ENCODE measurements at places on chromosomes 5 and 9.

GRCh38 chr5:110561510-110561909 lies 165.0 kb downstream of the TMEM232 start:
- DNase-seq = no peak

GRCh38 chr5:92421942-92422341 lies 1038.8 kb upstream of the ARRDC3 start:
- DNase-seq = no peak

DNA sequence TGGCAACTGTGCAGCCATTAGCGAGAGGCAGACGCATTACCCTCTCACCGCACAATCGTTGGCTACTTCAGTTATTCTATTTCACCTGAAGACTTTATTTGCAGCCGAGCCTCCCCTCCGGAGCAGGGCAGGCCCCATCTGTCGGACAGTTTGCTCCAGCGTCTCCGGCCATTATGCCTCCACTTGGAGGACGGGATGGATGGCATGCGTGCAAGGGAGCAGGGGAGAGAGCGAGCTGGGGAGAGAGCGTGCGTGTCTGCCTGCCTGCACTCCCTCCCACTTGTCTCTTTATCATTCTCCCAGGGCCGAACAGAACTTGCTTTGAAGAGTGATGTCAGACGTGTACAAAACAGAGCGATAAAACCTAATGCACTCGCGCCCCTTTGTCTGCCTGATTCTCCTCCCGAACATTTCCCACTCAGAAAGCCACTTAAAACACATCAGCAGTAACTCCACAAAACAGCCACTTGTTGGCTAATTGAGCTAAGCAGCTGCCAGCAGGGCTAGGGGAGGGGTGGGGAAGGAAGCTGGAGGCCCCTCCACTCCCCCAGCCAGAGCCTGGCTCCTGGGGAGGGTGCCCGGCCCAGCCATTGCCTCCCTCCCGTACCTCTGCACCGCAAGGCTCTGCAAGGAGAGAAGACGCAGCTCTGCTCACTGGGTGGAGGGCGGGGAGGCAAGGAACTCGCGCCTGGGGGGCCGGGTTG lies 43.4 kb upstream of the FUBP3 start:
- DNase-seq = peak; percentile 99

DNA sequence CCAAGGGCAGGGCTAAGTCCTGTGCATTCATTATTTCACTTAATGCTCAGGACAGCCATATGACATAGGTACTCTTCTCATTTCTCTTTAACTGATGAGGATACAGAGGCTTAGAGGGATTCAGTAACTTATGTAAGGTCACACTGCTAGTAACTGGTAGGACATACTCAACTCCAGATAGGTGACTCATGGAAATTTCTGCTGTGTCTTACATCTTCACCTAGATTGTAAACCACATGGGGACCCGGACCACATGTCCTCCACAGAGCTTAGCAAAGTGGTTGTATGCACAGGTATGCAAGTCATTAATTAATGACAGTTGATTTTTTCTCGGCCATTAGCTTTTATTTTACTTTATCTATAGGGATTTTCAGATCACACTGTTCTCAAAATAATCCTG lies 29.3 kb downstream of the SLC1A1 start:
- no peak for DNase-seq

DNA sequence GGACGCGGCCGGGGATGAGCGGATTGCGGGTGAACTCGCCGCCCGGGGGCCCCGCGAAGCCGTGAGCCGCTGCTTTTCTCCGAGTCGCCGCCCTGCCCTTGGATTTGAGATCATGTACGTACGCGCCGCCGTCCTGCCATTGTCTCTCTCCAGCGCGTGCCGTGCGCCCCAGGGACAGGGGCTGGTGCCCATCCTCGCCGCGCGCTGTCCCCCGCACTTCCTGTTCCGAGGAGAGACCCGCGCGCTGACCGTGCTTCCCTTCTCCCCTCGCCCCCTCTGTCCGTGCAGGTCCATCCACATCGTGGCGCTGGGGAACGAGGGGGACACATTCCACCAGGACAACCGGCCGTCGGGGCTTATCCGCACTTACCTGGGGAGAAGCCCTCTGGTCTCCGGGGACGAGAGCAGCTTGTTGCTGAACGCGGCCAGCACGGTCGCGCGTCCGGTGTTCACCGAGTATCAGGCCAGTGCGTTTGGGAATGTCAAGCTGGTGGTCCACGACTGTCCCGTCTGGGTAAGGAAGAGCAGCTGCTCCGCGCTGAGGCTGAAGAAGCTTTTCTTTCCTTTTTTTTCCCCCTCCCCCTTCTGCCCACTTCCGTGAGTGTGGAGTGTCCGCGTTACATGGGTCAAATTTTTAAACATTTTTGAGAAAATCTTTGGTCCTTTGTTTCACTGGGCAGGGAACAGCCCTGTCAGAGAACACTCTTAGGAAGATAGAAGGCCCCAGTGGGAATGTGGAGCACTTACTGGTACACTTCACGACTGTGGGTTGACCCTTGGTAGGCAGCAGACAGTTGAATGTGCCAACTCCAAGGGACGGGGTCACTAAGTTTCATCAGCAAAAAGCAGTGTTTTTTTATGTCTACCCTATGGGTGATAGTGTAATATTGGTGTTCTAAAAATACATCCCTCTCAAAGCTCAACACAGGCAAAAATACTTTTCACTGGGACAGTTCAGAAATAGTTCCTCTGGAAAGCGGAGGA lies 727 bp downstream of the RHOBTB3 start:
- no peak for DNase-seq

- no peak for DNase-seq
Observed at GRCh38 chr5:39102684-39103155, 28.5 kb upstream of the RICTOR start.

- no peak for DNase-seq
Observed at GRCh38 chr5:401146-402034, 41.6 kb upstream of the EXOC3 start.

DNA sequence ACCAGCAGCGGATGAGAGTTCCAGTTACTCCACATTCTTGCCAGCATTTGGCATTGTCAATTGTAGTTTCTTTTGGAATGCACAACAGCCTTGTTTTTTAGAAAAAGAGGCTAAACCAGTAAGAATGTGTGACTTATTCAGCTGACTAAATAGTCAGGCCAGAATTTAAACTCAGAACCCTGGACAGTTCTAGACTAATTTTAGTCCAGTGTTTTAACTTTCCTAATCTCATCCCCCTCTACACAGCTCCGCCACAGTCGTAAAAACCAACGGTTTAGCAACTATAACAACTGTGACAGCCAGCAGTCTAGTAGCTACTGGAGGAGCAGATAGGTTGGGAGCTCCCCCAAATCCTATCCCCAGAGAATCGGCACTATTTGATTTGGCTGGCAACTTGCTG lies 103.7 kb downstream of the FOXD1 start:
- no peak for DNase-seq

DNA sequence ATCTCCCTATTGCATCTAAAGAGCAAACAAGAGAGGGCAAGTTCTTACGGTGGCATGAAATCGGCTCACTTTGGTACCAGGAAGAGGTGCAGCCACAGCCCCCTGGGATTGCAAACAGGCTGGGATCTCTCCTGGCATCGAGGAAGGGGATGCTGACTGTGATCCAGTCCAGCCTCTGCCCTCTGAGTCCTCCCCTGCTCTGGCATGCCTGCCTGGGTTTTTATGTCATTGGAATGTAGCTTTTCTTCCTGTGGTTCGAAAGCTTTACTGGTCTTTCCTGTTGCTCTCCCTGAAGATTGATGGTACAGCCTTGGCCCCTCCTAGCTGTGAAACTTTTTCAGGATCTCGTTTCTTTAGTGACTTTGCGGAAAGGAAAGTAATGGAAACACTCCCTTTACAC lies 6.6 kb downstream of the SLC46A2 start:
- no peak for DNase-seq

DNA sequence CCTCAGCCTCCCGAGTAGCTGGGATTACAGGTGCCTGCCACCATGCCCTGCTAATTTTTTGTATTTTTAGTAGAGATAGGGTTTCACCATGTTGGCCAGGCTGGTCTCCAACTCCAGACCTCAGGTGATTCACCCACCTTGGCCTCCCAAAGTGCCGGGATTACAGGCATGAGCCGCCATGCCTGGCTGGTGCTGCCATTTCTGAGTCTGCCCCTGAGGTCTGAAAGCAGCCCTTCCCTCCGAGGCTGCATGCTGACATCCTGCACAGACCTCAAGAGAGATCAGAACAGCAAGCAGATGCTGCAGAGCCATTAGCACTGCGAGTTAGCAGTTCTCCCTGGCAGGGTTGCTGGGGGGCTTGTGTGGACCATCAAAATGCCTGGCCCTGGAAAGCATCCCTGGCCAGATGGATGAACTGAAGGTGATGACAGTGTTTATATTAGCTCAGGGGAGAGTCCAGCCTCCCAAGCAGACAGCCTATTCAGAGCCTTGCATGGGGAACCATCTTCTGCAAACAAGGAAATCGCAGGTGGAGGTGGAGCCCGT lies 176.5 kb upstream of the PANK3 start:
- DNase-seq = no peak

GRCh38 chr5:115168829-115169486 lies 750 bp downstream of the TRIM36 start:
- no peak for DNase-seq

GRCh38 chr5:179418972-179419371 lies 73.7 kb upstream of the ADAMTS2 start:
- DNase-seq = no peak

DNA sequence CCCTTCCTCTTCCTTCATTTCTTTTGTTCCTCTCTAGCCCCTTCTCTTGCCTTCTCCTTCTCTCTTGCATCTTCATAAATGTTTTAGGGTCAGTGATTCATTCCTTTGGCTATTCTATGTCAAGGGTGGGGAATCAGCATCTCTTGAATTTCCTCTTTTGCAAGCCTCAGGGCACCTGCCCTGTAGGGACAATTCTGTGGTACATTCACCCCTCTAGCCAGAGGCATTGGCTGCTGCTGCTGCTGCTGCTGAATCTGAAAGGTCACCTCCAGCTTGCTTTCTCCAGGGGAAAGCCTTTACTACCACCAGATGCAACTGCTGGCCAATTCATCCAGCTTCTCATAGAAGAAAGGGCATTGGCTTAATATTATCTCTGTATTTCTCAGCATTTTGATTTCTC lies 87.3 kb downstream of the INSYN2B start:
- no peak for DNase-seq

DNA sequence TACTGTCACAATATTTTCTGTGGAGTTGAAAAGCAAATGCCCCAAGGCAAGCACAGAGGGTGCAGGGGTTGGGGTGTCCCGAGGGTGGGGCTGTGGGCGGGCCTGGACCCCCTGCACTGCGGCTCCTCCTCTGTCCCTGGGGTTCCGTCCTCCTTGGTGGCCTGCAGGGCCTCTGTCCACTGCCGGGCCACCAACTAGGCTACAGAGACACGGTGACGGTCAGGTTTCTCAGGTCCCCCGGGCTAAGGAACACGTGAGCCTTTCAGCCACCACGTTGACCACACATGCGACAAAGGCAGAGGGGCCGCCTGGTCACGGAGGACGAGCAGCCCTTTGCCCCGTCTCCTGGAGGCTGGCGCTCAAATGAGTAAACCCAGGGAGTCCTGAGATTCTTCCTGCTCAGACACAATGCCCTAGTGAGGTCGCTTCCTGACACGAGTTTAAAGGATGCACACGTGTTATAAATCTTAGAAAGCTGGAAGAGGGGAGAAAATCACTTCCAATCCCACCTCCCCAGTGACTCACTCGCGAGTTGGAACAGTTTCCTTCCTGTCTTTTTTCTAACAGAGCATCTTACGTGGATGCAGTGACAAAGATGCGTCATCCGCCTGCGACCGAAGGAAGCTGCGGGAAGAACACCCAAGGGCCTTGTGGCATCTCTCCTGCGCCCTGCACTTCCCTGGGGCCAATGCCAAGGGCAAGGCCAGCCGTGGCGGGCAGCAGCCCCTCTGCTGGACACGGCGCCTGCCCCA lies 24.8 kb upstream of the OBP2B start:
- no peak for DNase-seq

DNA sequence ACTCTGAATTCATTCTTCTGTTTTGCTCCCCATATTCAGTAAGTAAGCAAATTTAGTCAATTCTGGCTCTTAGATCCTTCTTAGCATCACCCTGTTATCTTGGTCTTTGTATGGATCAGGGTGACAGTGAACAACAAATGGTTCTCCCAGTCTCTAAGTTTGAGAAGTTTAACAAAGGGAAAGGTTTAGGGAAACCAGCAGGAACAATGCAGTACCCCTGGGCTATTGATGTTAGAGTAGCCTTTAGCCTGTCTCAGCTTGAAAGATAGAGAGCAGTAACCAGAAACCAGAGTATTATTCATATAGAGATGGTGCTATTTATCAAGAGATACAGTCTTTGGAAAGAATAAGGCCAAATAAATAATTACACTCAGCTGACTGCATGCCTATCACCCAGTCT lies 241.8 kb downstream of the CDH12 start:
- DNase-seq = no peak

DNA sequence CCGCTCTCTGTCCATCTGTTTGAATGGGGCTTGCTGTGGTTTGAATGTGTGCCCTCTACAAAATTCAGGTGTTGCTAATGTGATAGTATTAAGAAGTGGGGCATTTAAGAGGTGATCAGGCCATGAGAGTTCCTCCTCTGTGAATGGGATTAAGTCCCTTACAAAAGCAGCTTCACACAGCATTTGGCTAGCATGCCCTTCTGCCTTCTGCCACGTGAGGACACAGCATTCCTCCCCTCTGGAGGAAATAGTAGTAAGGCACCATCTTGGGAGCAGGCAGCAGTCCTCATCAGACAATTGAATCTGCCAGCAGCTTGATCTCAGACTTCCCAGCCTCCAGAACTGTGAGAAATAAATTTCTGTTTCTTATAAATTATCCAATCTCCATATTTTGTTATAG lies 540.2 kb downstream of the CSNK1G3 start:
- DNase-seq = no peak

DNA sequence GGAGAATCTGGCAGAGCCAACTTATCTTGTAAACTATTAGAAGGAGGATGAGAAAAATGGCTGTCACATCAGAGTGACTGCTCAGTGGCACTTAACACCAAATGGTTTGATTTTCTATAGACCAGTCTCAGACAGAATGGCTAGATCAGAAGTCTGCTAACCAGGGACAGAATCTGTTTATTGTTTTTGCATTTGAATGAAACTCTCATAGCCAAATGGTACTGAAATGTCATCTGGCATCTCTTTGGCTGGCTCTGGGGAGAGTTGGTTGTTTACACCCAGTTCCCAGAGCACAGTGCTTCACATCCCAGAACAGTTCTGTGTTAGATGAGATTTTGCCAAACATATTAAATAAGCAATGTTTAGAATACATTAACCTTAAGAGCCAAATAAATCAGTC lies 106.6 kb upstream of the HMHB1 start:
- DNase-seq = no peak

DNA sequence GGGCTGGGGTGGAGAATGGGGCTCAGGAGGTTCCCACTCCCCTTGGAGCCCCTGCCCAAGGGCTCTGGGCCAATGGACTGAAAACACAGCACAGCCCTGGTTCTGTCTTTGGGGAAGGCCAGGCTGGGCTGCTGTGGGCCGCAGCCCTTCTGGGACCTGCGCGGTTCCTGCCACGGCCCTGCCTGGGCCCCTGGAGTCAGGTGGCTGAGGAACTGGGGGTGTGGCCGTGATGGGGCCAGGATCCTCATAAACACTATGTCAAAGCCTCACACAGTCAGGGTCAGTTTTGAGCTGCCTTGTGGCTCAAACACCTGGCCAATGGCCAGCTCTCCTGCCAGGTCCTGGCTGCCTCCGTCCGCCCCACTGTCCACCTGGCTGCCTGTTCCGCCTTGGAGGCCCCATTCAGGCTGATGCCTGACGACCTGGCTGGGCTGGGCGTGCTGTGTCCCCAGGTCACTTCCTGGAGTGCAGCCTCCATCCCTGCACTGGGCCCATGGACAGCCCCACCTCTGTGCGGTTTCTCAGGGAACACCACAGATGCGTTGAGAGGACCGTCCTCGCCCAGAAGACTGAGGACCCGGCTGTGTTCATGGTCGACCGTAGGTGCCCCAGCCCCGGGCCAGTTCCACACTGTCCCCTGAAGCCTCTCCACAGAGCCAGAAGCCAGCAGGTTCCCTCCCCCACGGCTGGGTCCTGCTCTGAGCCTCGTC lies 27.5 kb downstream of the PAEP start:
- no peak for DNase-seq

Data from NCI-H1436 treated with DMSO at 0.1 percent for 48 hours (cell line).